ENCODE measurements at places on chromosomes 5 and 9.

DNA sequence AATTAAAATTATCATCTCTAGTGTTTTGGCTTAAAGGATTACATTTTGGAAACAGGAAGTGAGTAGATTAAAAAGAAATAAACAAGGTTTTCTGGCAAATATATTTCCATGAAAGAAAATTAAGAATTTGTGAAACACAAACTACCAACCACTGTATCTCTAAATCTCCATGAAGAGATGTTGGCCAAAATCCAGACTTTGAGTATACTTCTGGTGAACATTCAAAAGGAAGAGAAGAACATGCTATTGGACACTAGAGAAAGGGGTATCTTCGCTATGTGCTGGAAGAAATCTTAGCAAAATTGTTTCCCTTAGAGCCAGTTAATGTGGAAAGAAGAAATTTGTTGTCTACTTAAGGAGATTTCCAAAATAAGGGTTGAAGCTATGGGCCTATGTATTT is 710.4 kb upstream of the CTNND2 start:
- DNase-seq = no peak

DNA sequence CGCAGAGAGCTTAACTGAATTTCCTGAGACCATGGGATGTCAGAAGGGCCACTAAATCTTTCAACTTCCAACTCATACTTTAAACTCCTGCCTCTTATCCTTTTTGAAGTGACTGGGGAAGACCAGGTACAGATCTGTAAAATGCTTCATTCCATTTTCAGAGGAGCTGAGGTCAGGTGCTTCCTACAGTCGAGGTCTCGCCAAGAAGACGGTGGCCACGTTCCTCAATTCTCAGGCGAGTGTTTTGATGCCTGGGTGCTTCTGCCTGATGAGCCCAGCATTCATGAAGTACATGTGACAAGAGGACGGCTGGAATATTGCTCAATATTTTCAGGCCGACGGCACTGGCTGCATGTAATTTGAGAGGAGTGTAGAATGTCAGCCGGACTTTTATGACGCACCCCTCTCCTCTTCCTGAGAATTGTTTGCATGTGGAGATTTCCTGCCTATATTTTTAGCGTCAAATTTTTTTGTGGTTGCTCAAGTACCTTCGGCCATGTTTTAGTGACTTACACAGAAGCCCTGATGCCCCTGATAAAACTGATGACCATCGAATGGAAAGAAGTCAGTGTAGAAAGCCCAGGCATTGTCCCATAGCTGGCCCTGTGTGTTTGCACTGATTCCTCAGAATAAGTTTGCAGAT is 38.8 kb upstream of the GLRX start:
- DNase-seq = no peak

DNA sequence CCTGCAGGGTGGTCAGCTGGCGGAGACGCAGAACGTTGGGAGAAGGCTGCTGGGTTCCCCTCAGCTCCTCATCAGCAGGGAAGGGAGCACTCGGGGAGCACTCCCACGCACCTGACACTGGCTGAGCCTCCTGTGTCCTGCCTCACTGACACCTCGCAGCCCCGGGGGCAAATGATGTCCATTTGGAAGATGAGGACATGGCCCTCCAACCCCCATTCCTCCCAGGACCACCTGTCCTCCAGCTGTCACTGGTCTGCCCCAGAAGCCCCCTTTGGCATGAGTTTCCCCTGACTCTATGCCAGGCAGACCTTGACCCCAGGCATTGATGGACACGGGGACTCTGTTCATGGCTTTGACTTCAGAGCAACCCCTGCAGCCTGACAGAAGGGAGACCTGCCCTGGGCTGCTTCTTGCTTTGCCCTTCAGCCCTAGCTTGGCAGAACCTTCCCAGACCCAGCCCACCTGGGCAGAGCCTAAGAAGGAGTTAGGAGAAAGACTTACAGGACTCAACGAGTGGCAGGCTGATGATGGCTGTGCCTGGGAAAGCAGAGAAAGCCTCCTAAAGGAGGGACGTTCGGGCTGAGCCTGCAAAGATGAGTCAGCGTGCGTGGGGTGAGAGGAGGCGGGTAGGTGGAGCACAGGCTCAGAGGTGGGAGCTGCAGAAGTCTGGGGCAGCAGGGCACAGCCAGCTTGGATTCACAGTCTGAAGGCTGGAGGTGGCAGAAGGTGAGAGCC is 90.6 kb downstream of the LMX1B start:
- no peak for DNase-seq

GRCh38 chr9:33184963-33185362 is 17.8 kb upstream of the B4GALT1 start:
- no peak for DNase-seq

DNA sequence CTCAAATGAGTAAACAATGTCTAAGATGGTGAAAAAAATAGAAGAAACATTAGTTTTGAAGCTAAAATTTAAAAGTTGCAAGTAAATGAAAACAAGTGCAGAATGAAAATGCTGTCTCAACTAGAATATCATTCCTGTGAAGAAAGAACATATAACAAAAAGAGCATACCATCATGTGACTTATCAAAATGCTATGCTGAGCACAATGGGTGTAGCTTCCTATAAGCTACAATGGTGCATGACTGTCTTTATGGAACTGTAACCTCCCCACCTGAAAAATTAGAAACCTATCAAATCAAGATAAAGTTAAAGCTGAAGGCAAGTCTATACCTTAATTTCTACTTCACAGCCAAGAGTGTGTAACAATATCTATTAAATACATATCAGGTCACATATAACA is 192.0 kb downstream of the AP3B1 start:
- no peak for DNase-seq

DNA sequence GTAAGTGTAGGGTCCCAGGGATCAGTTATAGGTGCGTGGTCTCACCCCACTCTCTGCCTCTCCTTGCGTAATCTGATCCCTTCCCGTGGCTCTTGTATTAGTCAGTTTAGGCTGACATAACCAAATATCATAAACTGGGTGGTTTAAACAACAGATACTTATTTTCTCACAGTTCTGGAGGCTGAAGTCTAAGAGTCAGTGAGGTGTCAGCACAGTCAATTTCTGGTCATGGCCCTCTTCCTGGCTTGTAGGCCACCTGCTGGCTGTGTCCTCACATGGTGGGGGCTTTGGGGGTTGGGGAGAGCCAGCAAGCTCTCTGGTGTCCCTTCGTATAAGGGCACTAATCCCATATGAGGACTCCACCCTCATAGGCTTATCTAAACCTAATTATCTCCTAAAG is 32.3 kb downstream of the CARTPT start:
- no peak for DNase-seq

- no peak for DNase-seq
These were observed 503.6 kb upstream of the TUSC1 start for GRCh38 chr9:26181836-26182235.

All from activated gamma-delta T cell treated with Interleukin-2 at 50 U/mL for 16 hours (primary cell).